ENCODE measurements at places on chromosomes 11 and 22.

DNA sequence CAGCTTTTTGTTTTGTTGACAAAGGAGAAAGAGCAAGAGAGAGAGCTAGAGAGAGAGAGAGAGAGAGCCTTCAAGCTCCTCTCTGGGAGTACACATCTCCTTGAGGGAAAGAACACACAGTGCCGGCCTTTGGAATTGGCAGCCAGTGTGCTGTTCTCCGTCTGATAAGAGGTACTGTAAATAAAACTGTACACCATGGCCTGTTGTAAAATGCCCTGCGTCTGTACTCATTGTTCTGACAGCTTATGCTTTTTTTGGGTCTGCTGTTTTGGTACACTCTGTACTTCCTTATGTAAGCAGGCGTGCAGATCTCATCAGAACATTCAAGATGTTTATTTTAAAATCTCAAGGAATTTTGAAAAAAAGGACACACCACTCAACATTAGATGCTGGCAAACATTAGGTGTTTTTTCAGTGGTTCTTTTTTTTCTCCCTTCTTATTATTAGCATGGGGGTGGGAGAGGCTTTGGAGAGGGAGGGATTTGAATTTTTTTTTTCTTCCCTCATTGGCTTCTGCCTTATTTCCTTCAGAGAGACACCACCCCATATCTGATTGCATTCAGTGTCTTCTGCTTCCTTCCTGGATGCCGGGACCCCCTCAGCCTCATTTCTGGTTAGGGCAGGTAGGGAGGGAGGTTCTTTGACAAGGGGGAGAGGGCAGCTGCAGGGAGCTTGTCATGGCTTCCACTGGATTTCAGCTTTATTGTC lies 116.8 kb upstream of the NNMT start:
- peak; percentile 37 for DNase-seq

GRCh38 chr11:131499199-131499598 lies 128.8 kb downstream of the NTM start:
- no peak for DNase-seq

DNA sequence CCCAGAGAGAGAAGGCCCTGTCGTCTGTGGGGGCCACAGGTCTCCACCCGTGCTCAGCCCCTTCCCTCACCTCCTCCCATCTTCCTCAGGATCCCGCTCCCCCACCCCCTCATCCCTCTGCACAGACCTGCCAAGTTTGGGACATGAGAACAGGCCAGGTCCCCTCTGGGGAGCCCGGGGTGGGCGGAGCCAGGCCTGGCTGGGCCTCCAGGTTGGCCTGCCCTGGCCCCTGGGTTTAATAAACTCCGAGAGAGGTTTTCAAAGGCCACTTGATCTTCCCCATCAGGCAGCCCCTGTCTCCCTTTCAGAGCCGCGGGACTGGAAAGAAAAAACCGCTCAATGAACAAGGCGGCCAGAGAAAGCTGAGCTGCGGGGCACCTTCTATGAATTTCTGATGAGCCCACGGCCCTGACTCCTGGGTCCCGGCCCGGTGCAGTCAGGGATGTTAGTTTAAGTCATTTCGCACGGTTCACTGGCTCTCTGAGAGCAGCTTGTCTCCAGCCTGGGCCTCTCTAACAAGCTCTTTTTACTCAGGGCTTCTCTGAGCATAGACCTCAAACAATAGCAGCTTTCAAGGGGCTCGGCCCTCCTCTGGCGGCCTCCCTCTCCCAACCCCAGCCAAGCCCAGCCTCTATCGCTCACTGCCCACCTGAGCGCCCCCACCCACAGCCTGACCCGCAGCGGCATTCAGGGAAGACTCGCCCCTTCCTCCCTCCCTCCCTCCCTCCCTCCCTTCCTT lies 64.8 kb downstream of the RPUSD4 start:
- DNase-seq, result no peak

DNA sequence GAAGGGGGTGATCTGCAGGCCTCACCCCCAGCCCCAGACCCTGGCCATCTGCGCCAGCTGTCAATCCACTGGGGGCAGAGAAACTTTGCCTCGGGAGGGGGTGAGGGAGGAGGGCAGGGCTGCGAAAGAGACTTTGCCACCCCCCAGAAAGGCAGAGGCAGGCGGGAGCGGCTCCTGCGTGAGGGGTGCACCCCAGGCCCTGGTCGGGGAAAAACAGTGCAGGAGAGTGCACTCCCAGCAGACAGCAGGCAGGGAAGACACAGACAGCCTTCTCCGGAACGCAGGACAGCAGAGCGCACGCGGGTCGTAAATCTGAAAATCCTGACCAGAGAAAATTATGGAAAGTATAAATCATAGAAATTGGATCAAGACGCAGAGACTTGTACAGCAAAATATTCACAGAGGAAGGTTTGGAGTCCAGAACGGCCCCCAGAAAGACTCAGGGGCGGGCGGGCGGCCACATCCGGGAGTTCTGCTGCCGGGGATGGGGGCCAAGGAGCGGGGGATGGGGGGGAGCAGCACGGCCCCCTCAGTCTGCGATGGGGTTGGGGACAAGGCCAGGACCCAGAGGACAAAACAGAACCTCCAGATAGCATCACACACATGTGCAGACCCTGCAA lies 8.0 kb upstream of the MRPL23 start:
- no peak for DNase-seq

- DNase-seq, result no peak
Observed at GRCh38 chr11:71304491-71304890, 52.1 kb upstream of the SHANK2 start.

DNA sequence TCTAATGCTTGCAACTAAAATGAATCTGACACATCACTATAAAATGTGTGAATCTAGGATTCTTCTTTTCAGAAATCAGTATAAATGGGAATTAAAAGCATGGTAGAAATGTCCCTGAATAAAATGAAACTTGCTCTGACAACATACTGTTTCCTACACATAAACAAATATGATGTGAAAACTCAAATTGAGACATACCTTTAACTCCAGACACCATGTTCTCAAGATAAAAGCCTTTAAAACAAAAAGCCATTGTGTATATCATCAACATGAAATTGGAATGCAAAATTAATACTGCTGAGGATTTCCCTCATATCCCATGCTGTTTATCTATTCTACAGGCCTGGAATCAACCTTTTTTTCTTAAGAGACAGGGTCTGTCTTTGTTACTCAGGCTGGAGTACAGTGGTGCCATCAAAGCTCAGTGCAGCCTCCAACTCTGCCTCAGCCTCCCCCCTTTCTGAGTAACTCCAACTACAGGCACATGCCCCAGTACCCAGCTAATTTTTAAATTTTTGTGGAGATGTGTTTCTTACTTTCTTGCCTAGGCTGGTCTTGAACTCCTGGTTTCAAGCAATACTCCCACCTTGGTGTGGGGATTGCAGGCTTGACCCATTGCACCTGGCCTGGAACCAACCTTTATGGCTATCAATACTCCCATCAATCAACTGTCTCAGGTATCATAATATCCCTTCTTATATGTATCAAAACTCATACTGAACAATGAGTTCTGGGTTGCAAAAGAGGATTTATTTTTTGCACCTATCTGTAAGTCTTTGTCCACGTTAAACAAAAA lies 6.7 kb downstream of the TAF1D start:
- no peak for DNase-seq

- DNase-seq, result peak; percentile 42
Observed at GRCh38 chr22:19832476-19833108, 22.1 kb downstream of the GNB1L start.

DNA sequence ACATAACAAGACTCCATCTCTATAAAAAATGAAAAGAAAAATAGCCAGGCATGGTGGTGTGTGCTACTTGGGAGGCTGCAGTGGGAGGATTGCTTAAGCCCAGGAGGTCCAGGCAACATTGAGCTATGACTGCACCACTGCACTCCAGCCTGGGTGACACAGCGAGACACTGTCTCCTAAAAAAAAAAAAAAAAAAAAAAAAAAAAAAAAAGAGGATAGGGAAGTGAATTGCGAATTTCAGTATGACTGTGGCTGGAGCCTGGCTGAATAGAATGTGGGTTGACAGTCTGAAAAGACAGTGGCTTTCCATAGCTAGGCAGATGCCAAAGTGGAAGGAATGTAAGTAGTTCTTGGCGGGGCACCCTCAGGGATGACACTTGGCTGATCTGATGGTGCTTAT lies 6.4 kb upstream of the LDHAL6A start:
- DNase-seq, result no peak

DNA sequence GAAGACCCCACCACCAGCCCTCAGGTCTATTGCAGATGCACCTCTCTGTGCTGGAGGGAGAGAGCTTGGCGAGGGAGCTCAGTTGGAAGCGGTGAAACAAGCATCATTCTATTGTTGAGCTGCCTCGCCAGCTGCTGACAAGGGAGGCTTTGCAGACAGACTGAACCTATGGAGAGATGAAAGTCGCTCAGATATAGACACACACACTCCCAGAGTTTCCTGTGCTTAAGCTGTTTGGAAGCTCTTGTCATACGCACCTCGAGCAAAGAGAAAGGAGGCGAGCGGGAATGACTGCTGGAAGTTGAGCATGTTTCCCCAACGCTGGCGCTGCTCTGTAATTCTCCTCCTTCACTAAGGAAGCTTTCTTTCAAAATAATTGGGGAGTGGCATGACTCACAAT lies 126.1 kb downstream of the TRIM29 start:
- DNase-seq, result no peak

- DNase-seq, result peak; percentile 1
Observed at GRCh38 chr11:133064152-133064877, 468.0 kb downstream of the OPCML start.

DNA sequence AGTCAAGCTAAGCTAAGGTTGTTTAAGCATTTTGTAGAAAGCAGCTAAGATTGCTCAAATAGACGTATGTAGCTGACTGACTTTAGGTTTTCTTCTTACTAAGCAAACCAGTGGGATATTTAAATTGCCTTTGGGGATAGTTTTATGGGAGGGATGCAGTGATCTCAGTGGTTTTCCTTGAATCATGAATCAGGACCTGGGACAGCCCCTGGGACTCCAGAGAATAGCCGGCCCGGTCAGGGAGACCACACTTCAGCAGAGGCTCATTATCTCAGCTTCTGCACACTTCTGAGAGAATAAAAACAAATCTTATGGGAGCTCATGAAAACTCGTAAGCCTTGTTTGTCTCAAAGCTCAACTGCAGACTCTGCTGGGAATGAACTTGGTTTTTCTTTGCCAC lies at the start of gene OR9I1:
OR9I1 (minus strand) TSS at position 62 of the 400 bp plus-strand sequence. CDS start 6,086 bp downstream, outside the sequence.
- DNase-seq, result no peak

DNA sequence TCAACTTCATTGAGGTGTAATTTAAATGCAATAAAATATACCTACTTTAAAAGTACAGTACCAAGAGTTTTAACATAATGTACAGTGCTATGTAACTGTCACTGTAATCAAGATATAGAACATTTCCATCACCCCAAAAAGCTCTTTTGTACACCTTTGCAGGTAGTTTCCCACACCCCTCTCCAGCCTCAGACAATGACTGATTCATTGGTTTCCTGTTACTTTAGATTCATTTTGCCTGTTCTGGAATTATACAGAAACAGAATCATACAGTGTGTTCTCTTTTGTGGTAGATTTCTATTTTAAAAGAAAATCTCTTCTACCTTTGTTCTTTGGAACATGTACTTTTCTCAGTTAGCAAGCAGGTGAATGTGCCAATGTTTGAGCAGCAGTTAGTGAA lies 38.2 kb downstream of the SHISA8 start:
- DNase-seq, result no peak

- no peak for DNase-seq
Observed at GRCh38 chr11:45181889-45182550, 35.6 kb downstream of the PRDM11 start.

GRCh38 chr11:27263046-27263445 lies 100.0 kb downstream of the CCDC34 start:
- DNase-seq, result no peak

DNA sequence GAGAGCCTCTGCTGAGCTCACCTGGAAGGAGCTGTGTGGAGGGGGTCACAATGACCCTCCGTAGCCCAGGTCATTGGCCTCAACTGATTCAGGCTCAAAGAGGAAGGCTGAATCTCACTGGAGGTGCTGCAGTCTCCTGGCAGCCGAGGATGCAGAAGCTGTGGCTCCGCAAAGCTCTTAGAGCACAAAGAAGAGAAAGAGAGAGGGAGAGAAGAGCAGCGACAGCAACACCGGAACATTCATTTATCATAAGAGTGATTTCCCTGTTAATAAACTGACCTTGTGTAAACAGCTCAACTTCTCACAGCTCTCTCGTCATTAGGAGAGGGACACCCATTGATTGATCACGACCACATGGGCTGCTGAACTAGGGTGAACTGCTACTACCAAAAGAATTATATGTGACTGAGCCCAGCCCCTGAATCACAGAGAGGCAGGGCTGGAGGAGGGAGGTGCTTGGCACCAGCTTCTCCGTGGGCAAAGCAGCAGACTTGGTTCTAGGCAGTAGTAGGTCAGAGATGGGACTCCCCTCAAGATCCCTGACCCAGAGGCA lies 281.7 kb downstream of the NXPE2 start:
- no peak for DNase-seq

- no peak for DNase-seq
Observed at GRCh38 chr11:64056213-64056785, 20.6 kb downstream of the FLRT1 start.

DNA sequence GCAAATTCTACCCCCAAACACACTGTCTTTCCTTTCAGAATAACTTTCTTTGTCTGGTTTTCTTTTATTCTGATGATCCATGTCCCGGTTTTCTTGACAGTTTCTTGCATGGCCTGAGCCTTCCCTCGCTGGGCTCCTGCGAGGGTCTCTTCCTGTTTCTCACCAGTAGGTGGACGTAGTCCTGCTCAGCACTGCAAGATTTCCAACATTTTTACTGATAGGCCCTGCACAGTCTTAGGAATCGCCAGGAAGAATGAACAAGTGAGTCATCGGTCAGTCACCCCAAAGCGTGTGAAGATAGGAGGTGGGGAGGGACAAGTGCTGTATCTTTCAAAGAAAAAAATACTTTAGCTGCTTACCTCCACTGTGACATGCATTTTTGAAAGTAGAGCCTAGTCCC lies 16.9 kb upstream of the KIRREL3 start:
- peak; percentile 45 for DNase-seq

- DNase-seq, result no peak
Observed at GRCh38 chr22:19638282-19639015, 75.9 kb upstream of the SEPTIN5 start.

DNA sequence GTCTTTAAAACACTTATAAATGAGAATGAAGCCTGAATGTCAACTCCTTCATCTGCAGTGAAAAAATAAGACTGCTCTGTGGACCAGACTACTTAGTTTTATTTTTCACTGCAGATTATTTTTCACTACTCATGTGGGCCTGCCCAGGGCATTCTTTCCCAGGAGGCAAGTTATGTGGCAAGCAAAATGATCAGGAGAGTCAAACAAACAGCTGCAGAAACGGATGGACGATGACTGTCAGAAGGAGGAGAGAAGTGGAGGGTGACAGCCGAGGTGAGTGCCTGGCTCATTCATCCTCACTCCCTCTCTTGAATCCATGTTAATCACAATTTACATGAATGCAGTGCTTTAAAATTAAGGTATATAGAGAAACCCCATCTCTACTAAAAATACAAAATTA lies 5.8 kb upstream of the LRP5 start:
- no peak for DNase-seq

- DNase-seq, result no peak
Observed at GRCh38 chr11:130876100-130876499, 40.2 kb downstream of the SNX19 start.

GRCh38 chr22:39439170-39439569 lies 17.6 kb upstream of the MGAT3 start:
- peak; percentile 66 for DNase-seq

- DNase-seq, result peak; percentile 27
Observed at GRCh38 chr22:22948651-22949571, 61.3 kb downstream of the IGLL5 start.

- DNase-seq, result no peak
Observed at GRCh38 chr22:41908411-41909309, 6.2 kb downstream of the SHISA8 start.

GRCh38 chr22:39877079-39877845 lies 16.3 kb downstream of the ENTHD1 start:
- DNase-seq, result no peak
